ENCODE measurements at places on chromosomes 3 and 15.
A peak's percentile ranks its signal among the peaks of the same experiment; 100 is the strongest.

DNA sequence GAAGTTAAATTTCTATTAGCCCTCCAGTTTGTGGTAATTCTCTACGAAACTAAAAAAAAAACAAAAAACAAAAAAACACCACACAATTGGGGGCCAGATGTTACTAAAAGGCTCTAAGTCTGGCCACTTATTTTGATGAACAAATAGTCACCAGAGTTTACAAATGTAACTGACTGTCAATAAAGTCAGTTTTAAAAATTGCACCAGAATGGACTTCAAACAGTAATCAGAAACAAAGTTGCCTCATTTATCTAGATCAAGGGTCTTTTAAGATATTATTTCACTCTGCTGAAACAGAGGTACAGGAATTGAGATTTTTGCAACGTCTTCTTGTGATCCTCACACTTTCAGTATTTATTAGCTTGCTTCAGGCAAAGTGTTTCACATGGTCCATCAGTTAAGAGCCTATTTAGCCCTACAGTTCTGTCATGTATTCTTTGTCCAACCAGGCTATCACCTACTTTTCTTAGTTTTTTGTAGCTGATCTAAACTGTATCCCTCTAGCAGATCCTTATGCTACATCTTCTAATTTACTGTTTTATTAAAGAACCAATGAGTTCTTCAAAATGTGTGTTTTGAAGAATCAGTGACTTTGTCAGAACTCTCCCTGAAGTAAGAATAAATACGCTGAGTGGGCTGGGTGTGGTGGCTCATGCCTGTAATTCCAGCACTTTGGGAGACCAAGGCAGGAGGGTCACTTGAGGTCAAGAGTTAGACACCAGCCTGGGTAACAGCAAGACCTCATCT lies 74.7 kb downstream of the ANKRD28 start:
- DNase-seq: no peak

DNA sequence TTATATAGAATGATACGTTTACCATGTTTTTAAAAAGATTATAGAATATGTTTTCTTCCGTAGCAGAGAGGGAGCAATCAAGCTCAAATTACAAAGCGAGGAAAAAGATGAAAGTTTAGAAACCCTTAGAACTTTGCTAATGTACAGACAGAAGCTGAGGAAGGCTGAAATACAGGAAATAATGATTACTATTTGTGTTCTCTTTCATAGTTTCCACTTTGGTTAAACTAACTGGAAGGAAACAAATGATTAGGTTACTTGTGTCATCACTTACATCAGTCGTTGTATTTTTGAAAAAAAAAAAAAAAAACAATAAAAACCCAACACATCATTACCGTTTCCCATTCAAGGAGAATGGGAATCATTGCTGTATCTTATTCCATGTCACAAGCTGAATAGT lies 337.8 kb upstream of the CBLB start:
- DNase-seq: no peak

DNA sequence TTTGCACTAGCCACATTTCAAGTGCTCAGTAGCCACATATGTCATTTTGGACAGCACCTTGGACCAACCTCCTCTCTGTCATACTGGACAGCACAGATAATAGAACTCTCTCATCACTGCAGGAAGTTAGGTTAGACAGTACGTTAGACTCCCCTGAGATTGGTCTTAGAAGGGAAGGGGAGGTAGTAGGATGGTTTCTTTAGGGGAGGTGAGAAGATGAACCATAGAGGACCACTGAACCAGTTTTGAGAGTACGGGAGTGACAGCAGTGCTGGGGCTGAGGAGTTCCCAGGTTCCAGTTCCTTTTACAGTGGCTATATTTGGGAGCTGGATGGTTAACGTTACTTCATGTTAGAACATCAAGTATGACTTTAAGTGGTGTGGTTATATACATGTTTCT lies 7.8 kb downstream of the LRCH3 start:
- no peak for DNase-seq

DNA sequence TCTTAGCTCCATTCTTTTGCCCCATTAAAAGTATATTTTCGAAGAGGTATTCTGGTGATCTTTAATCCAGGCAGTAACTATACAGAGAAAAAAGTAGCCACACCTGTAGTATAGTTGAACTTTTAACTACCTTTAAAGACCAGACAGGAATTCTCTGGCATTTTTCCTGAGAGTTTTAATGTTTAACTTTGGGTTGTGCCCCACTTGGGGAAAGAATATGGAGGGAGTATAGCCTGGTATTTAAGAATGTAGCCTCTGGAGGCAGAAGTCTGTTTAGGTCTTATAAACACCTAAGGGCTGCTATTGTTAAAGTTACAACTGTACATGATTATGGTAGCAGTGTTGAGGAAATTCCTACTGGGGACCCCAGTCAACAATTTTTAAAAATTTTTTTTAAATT lies 19.3 kb downstream of the C3orf85 start:
- no peak for DNase-seq

DNA sequence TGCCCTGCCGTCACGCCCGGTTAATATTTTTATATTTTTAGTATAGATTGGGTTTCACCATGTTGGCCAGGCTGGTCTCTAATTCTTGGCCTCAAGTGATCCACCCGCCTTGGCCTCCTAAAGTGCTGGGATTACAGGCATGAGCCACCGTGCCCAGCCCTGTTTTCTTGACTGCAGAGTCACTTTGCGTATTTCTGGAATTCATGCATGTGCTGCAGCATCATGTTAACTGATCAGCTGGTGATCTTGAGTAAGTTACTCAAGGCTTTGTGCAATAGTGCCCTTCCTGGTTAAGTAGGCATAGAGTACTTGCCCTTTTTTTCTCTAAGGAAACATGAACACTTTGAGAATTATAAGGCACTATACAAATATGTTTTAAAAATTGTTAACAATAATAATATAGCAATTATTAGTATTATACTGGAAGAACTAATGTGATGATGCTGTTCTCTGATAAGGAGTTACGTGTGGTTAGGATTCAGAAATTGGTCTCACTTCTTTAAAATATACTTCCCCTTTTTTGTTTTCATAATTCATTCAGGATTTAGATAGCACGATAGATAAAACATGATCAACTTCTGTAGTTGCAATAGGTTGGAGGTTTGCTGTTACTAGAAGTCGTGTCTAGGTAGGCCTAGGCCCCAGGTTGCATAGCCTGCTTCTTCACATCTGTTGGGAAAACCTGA lies 33.6 kb downstream of the GPR171 start:
- no peak for DNase-seq

DNA sequence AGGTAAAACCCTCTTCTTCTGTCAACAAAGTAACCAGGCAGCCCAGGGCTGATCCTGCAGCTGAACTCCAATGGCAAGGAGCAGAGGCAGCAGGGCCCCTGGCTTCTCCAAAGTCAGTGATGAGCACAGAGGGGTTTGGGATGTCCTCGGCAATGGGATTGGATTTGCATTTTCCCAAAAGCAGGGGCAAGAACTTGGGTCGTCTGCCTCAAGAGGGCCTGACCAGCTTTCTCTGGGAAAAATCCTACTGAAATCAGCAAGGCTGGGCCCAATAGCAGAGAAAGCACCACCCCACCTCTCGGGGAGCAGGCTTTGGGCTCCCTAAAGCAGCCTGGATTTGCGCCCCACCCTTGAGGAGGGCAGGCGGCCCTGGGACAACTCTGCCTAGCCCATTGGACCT lies 210.0 kb upstream of the IGF1R start:
- DNase-seq: peak; percentile 8

DNA sequence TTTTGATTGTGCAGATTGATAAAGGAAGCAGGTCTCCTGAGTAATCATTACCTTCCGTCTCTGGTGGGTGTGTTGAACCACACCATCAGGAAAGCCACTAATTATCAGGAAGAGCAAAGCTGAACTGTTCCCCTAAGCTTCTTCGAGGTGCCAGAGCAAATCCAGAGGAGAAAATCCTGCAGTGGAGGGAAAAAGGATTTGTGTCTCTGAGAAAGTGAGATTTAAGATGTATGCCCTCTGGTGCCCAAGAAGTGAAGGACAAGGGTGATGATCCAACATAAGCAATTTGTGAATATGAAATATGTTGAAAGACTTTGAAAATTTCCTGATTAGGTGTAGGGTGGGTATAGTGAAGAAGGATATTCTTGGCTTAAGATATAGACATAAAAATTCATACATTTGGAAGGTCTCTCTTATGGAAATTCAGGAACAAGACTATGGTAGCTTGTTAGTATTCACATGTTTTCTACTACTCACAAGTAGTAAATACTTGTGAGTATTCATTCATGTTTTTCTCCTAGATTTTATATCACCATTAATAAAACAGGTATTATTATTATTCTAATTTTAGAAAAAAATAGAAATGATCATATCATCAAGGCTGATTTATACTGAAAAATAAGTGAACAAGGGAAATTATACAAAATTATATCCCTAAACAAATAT lies 34.8 kb downstream of the COMMD2 start:
- DNase-seq: peak; percentile 69

DNA sequence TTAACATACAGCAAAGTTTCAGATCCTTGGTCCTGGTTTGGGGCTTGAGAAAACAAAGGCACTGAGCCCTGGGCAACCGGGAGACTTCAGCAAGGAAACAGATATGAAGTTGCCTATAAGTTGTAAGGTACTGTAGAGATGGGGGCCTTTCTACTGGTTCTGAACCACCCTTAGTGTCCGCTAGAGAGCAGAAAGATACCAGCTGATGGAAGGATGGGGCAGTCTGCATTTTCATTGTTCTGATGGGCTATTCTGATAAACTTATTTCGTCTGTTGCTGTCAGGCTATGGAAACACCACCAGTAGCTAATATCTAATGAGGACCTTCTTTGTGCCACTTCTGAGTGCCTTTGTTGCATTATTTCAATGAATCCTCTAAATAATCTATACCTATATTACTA lies 38.7 kb downstream of the FGD5 start:
- DNase-seq: no peak

DNA sequence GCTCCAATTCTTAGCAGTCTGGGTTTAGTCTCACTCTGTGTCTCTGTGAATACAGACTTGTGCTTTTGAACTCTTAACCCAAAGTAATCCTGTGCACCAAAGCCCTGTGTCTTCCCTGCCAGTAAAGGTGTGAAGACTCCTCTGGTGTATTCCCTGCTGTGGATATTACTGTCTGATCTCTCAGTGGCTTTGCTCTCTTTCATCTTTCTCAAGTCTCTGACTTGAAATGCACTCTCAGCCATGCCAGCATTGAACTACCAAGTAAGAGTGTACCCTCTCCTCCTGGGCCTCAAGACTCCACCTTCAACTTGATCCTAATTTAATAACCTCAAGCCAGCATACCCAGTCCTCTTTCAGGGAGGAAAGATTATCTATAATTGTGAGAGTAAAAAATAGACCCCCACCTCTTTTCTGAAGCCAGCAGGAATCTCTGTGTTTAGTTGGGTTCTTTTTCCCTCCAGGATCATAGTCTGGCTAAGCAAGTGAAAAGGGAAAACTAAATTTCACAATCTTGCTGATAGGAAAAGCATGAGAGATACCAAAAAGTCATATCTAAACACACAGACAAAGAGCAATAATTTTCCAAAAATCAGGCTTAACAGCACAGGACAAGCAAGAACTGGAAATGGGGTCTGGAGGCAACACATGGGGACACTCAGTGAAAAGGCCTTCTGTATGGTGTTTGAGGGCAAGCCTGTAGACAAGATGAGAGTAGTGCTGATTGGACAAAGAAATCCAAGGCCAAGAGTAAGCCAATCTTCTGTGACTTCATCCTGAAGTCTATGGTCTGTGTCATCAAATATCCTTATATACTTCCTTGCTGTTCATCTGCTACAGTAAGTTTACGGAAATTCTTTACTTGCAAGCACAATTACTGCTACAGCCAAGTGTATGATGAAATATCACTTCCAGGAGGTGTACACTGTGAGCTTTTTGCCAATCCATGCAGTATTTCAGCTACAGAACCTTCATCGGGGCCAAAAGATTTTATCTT lies 296.1 kb upstream of the TGFBR2 start:
- DNase-seq: no peak

DNA sequence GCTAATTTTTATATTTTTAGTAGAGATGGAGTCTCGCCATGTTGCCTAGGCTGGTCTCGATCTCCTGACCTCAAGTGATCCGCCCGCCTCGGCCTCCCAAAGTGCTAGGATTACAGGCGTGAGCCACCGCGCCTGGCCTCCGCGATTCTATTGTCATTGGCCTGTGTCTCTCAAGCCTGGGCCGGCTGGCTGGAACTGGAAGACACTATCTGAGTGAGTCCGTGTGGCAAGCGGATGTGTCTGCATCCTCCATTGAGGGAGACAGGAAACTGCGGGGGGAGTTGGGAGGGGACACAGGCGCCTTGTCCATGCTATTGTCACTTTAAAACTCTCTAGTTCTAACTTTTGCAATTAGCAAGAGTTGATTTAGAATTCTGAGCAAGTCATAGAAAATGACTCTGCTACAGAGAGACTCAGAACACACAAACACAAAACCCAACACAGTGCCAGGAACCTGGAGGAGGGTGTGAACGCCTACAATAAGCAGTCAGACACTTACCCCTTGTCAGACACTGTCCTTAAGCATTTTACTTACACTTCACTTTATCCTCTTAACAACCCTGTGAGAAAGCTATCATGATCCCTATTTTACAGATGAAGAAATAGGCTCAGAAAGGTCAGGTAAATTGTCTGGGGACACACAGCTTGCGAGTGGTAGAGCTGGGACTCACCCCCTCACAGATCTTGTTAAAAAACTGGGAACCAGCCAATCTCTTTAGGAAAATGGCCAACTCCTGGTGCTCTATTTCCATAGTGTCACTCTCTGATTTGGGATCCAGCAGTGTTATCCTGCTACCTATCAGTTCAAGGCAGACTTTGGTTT lies 38.7 kb downstream of the ANP32A start:
- no peak for DNase-seq
